Stimulated activated CD8-positive, alpha-beta memory T cell treated with anti-CD3 and anti-CD28 coated beads, Interleukin-7, amount 100 ng/mL, for 24 hours (primary cell): ENCODE measurements at places on chromosomes 11 and 22.

- no peak for DNase-seq
Observed at GRCh38 chr11:111393096-111393495, 14.0 kb upstream of the POU2AF1 start.

DNA sequence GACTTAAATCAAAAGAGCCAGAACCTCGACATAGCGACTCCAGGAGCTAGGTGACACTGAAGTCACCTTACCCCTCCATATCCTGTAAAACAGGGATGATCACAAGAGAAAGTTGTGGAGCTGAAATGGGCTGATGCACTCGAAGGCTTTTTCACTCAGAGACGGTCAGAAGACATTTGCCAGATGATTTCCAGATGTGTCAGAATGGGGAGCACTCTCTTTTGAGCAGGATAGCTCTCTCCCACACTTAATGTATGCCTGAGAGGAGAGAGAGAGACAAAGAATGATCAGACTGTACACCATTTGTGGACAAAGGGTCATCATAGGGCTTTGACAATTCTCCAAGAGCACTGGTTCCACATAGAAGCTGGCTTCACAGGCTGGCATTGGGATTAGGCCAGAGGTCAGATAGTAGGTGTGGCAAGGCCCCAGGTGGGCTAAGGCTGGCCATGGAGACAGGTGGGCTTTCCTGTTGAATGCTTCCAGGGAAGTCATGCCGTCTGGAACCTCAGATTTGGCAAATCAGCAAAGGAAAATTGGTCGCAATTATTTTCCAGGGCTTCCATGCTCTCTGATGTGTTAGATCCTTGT is 42.3 kb upstream of the ETS1 start:
- no peak for DNase-seq

GRCh38 chr11:122317305-122317704 is 201.3 kb upstream of the BLID start:
- no peak for DNase-seq

GRCh38 chr22:35140879-35141745 is 75.2 kb downstream of the ISX start:
- no peak for DNase-seq

DNA sequence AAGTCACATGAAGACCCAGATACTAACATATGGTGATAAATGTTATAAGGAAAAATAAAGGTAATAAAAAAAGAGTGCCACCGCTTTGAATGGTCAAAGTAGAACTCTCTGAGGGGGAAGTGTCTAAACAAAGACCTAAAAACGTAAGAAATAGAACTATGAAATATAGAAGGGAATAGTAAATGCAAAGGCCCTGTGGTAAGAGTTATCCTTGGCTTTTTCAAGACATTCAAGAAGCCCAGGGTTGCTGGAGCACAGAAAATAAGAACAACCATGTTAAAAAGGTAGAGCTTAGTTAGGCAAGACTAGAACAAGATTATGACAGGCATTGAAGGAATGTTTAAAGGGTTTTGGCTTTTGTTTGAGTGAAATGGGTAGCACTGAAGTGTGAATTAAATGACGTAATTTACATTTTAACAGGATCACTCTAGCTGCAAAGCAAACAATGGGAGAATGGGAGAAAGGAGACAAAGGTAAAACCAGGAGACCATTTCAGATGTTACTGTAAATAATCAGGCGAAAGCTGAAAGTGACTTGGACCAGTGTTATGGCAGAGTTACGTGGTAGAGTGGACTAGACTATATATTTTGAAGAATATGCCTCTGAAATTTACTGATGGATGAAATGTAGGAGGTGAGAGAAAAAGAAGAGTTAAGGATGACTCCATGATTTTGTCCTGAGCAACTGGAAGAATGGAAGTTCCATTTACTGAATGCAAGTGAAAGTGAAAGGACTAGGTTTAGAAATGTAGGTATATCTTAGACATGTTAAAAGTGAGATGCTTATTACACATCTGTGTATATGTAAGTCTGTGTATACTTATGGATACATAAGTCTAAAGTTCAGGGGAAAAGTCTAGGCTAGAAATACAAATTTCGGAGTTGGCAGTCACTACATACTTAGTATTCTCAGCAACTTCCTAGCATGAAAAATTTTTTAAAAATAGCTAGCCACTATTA is 28.5 kb downstream of the BTBD10 start:
- no peak for DNase-seq
